ENCODE measurements at places on chromosomes 3 and 15.

DNA sequence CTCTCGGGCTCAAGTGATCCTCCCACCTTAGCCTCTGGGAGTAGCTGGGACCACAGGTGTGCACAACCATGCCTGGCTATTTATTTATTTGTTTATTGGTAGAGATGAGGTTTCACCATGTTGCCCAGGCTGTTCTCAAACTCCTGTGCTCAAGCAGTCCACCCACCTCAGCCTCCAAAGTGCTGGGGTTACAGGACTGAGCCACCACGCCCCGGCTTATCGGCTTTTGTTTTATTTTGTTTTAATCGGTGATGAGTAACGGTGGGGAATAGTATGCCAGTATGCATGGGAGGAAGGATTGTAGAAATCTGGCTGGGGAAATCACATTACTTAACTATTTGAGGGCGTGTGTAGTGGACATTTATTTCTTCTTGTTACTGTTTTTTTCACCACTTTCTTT, 451.0 kb upstream of the GOLIM4 start:
- DNase-seq, result no peak

- DNase-seq, result no peak
Measured at GRCh38 chr15:66682865-66683264, 19.2 kb upstream of the SMAD6 start.

GRCh38 chr15:70514251-70514650, 249.1 kb downstream of the UACA start:
- DNase-seq, result no peak

- no peak for DNase-seq
Measured at GRCh38 chr3:41320953-41321641, 121.8 kb downstream of the CTNNB1 start.

- DNase-seq, result no peak
Measured at GRCh38 chr15:34018021-34018645, 20.9 kb downstream of the AVEN start.

DNA sequence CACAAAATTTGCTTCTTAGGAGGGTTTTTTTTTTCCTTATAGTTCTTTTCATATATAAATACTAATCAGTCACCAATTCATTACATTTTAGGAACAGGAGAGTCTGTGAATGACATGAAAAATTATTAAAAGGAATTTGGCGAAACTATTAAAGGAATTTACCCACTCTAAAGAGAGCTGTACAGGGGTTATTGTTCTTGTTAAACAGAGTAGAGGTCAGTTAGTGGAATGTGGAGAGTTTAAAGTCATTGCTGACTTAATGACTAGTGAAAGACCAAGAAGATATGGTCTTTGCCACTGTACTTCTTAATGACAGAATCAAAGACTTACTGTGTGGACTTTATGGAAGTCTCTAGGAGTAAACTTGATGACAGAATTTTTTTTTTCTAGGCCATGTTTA, 333.6 kb upstream of the C2CD4B start:
- no peak for DNase-seq

DNA sequence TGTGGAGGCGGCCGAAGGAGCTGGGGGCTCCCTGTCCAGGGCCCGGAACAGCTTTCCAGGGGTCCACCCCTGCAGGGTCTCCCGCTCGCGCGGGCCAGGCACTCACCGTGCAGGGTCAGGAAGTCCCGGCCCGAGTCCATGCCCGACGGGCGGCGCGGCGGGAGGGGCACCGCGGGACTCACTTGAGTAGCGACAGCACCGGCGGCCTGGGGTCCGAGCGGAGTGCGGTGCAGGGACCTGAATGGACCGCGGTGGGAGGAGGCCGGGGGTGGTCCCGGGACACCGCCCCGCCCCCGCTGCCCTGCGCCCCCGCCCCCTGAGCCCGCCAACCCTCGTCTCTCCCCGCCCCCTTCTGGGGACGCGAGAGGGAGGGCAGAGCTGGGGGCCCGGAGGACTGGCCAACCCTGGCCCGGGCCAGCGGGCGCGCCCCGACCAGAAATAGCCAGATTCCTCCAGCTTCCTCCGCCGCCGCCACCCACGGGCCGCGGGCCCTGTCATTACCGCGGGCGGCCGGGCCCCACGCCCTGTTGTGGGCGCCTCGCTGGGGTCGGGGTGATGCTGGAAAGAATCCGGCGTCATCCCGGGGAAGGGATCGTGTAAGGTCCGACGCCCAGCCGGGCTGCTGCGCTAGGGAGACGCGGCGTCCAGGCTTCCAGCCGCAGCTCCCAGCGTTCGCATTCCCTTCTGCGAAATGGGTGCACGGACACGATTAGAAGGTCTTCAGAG, at the start of gene PLCD1:
Gene PLCD1, minus strand, starts transcription at position 243 of the 726 bp plus-strand sequence. Its CDS starts 103 bp downstream, at position 140.
- DNase-seq, result no peak

DNA sequence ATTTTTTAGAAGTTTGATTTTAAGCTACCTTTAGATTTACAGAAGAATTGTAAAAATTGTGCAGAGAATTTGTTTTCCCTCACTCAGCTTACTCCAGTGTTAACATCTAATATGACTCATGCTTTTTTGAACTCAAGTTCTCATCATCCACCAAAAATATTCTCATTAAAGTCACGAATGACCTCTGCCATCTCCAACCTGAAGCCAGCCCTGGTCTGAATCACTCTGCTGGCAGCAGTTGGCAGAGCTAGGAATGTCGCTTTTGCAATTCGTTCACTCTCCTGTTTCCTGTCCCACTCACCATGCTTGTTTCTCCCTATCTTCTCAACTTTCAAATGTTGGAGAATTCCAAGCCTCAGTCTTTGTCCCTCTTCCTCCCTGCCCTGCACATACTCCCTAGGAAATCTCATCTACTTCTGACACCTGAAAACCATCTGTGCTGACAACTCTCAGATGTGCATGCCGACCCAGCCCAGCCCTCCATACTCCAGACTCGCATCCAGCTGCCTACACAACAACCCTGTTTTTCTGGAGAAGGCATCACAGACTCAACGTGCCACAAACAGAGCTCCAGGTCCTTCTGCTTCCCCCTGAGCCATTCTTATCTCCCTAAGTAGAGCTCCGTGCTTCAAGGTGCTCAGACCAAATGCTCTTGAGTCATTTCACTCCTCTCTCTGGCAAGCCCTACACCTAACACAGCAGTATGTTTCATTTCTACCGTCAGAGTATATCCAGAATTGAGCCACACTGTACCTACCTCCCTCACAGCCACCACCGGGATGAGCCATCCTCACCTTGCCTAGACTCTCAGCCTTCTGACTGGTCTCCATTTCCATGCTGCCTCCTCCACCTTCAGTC, 24.9 kb downstream of the PRR23E start:
- DNase-seq, result no peak

- DNase-seq, result no peak
Measured at GRCh38 chr3:56488812-56489600, 20.7 kb upstream of the ERC2 start.

GRCh38 chr3:55988905-55989304, 479.4 kb downstream of the ERC2 start:
- DNase-seq, result no peak

DNA sequence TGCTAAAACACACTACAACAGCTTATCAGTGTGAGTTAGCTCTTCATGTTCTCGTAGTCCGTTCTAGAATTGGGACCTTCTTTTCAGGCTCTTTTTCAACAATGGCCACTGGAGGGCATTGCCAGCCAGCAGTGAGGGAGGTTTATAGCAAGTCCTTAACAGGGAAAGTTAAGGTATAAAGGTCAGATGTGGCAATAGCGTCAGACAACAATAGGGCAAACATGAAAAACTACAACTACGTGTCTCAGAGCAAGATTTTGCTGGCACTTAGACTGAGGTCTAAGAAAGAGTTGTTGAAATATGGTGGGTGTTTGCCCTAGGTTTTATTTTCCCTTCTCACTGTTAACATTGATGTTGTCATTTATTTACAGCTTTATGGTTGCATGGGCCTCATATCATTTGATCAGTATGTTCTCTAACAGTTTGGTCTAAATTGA, 161.4 kb downstream of the GMNC start:
- no peak for DNase-seq

- no peak for DNase-seq
Measured at GRCh38 chr15:39685999-39686613, 96.5 kb downstream of the FSIP1 start.

- DNase-seq, result no peak
Measured at GRCh38 chr15:84969257-84969656, 12.4 kb upstream of the PDE8A start.

DNA sequence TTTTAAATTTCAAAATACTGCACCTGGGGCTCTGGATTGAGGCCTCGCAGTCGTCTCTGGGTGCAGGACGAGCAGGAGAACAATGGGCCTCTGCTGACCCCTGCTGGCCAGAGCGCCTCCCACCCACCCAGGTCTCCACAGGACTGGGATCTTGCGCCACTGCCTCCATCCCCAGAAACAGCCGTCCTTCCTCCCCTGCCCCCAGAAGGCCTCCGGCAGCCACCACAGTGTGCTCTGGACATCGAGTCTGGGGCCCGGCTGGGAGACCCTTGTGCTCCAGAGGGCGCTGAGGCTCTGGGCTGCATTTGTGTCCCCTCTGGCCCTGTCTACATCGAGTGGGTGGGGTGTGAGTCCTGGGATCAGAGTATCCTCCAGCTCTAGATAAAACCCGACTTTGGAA, 6.7 kb upstream of the ACSBG1 start:
- DNase-seq, result peak; percentile 62

GRCh38 chr15:43439268-43439667, 53.7 kb downstream of the TP53BP1 start:
- DNase-seq, result no peak

- DNase-seq, result no peak
Measured at GRCh38 chr3:36244728-36245127, 135.6 kb upstream of the STAC start.

GRCh38 chr15:85035980-85036379, 54.3 kb downstream of the PDE8A start:
- no peak for DNase-seq

- no peak for DNase-seq
Measured at GRCh38 chr3:61443886-61444285, 117.5 kb upstream of the PTPRG start.

DNA sequence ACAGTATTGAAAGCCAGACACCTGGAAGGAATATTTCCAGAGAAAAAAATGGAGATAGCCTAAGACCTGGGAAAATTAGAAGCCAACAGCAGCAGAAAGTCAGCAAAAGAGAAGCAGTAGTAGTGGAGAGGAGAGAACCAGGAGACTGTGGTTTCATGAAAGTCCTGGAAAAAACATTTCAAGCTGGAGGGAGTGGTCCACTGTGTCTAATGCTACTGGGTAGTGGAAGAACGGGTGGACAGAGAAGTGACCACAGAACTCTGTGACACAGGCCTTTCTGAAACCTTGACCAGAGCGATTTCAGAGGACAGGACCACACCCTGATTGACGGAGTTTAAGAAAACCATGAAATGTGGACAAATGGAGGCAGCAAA, 15.3 kb upstream of the SH3BP5 start:
- no peak for DNase-seq

GRCh38 chr3:11600501-11601282, 43.0 kb downstream of the VGLL4 start:
- no peak for DNase-seq

- no peak for DNase-seq
Measured at GRCh38 chr15:69557707-69558409, 105.2 kb downstream of the RPLP1 start.

- no peak for DNase-seq
Measured at GRCh38 chr3:133712017-133712416, 34.2 kb upstream of the TF start.

DNA sequence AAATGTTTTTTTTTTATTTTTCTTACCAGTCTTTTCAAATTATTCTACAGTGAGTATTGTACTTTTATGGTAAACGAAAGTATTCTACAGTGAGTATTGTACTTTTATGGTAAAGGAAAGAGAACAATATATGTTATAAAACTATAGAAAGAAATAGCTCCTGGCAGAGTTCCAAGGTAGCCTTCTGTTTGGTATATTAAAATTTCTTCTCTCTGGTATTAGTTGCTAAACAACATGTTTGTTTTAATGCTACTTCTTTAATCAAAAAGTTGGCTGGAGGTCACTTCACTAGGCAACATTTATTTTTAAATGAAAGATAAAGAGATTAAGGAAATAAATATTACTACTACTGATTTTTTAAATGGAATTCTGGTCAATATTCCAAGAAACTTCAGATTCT, 108.6 kb upstream of the ARL6 start:
- no peak for DNase-seq

Data from stimulated activated CD4-positive, alpha-beta T cell treated with anti-CD3 and anti-CD28 coated beads, TNF-alpha, amount 100 ng/mL, for 1 hour (primary cell).